Stimulated activated CD4-positive, alpha-beta T cell treated with anti-CD3 and anti-CD28 coated beads, Interleukin-12 subunit alpha, Interleukin-12 subunit beta, amount 100 ng/mL, for 24 hours (primary cell): ENCODE measurements at places on chromosomes 5 and 9.

GRCh38 chr5:81164936-81165335 lies 68.2 kb upstream of the CKMT2 start:
- DNase-seq = no peak

DNA sequence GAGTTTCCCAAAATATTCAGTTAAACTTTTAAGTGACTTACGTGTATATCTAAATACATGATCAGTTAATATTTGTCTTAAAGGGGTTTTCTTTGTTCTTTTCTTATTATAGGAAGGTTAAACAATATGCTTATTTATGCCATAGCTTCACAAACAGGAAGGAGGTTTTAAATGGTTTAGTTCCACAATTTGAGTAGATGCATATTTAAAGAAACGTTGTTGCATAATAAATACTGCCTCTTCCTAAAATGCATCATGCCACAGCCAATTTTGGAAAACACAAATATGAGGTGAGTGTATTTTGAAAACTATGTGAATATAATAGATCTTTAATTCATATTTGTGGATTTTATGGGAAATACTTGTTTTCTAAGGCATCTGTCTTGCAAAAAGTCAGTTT lies 2.5 kb upstream of the ADRB2 start:
- no peak for DNase-seq

DNA sequence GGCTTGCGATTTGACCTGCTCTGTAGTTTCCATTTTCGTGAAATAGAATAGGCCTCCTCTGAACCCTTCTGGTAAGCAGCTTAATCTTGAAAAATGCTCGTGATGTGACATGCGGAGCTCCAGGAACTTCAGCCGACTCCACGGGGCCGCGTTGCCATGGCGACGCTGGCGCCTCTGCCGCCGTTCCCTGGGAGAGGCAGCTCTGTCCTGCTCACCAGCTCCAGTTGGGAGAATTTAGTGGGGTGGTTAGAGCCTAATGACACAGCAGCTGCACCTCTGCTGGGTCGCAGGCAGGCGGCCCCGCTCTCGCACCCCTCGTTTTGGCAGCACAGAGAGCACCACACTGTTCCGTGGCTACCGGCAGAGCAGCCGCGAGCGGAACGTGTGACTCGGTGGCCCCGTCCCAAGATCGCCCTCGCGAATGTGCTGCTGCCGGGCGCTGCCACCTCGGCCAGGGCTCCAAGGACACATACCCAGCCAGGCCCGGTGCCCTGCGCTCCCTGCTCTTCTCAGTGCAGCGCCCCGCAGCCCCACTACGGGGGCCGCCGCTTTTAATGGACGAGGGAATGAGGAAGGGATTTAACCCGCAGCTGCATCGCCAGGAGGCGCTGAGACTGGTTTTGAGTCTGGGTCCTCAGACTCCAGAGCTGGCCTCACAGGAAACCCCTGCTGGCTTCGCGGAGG lies 131.2 kb upstream of the LMX1B start:
- no peak for DNase-seq

DNA sequence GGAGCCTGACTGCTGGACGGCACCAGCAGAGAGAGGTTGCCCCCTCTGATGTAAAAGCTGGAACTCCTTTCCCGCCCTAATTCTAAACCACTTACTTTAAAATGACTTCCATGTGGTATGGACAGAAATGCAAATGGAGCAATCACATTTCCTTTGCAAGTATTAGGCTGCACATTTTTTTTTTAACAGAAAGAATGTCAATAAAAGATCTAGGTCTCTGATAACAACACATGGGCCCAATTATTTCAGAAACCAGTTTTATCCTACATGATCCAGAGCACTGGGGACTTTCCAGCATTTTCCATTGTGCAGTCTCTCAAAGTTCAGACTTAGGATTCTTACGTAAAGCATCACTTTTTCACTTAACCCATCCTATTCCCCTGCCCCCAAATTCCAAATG lies 203.7 kb downstream of the NXNL2 start:
- DNase-seq = no peak
